AG09319 (cell line): ENCODE measurements at places on chromosomes 1 and 21.

- no peak for DNase-seq
These were observed 75.8 kb downstream of the PCBP3 start for GRCh38 chr21:45719177-45719802.

GRCh38 chr1:238648751-238649150 is 737.6 kb upstream of the CHRM3 start:
- no peak for DNase-seq

DNA sequence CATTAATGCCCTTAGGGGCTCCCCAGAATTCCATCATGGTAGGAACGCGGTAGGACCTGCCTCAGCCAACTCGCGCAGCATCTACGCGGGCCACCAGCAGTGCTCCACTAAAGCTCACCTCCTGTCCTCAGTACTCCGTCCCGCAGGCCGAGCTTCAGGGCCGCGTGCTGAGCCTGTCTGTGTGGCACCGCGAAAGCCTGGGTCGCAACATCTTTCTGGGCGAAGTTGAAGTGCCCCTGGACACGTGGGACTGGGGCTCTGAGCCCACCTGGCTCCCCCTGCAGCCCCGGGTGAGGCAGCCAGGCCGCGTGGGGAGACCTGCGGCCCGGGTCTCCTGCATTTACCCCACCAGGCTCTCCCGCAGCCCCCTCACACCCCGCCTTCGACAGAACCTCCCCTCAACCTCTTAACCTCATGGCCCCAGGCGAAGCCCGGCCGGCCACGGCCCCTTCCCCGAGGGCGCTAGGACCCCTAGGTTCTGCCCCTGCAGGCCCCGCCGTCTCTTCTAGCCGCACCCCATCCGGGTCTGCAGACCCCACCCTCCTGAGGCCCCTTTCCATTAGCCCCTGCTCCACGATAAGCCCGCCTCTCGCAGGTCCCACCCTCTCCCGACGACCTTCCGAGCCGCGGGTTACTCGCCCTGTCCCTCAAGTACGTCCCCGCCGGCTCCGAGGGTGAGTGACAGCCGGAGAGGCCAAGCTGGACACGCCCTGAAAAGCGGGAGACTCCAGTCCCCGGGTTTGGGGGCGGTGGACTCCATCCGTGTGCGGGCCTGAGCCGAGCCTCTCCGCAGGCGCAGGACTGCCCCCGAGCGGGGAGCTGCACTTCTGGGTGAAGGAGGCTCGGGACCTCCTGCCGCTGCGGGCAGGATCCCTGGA is 9.1 kb downstream of the SYTL1 start:
- no peak for DNase-seq

- no peak for DNase-seq
These were observed 9.5 kb downstream of the CD5L start for GRCh38 chr1:157831968-157832626.

DNA sequence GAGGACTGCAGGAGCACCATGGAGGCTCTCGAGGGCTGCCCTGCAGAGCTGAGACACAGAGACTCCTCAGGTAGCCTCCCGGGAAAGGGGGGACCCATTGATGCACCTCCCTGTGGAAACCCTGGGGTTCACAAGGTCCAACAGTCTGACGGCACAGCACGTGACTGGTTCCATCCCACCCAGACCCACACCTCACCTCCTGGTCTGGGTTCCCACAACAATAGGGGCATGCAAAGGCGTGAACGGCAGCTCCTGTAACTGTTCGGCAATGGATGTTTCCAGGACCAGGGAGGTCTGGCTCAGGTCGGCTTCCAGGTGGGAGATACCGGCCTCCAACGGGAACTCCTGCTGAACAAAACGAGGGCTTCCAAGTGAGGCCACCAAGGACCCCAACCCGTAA is 86.8 kb downstream of the NPHP4 start:
- DNase-seq = no peak

DNA sequence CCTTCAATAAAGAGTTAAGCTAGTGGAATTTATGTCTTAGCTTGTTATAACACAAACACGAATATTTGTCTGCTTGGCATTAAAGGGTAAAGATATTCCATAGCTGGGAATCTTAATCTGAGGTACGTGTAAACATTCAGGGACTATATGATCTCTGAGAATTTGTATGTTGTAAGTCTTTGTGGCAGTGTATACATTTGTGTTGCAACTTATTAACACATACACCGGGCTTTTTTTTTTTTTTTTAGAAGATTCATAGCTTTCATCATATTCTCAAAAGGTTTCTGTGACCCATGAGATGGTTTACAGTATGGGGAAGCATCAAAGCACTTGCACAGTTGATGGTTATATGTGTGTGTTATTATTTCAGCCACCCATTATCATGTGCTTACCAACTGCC is 3.0 kb downstream of the GGPS1 start:
- DNase-seq = no peak

DNA sequence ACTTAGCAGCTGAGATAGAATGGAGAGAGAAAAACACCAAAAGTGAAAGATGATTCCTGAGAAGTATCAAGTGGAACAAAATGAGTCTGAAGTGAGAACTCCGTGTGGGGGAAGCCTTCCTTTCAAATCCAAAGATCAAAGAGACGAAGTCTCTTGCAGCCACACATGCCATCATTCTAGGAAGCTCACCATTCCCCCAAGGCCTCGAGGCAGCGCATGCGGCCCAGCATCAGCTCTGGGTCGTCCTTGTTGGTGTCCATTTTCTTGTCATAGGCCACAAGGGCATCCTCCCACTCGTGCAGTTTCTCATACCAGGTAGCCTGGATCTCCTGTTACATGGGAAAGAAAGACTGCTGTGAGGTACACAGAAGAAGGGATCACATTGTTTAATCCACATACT is 32.2 kb upstream of the ANGPTL7 start:
- DNase-seq = no peak

DNA sequence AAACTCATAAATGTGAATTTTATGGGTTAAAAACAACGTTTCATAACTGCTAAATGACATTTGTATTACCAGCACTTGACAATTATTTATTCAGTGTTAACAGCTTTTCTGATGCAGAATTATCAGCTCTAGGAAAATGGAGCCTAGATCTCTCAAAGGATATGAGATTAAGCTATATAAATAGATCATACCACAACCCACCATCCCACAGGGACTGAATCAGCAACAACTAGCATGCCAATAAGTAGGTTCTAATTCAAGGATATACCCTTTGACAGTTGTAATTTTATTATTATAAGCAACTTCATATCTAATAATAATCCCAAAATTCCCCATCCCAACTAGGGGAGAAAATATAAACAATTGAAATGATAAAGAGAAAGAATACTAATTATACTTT is 275.4 kb upstream of the RGS18 start:
- no peak for DNase-seq

DNA sequence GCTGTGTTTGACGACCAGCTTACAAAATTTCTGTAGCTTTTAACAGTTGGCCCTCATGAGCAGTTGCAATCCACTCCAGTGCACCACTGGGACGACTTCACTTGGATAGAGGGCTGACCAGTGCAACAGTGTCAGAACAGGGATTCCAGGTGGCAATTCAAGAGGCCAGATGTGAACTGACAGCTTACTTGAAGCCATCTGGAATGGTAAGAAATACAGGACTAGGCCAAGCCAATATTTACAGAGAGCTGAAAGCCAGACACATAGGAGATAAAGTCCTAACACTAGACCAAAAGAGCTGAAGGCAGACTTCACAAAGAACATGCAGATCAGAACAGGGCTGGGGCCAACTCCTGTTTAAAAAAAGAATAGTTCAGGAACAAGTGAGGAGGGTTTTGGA is 93.5 kb upstream of the NFIA start:
- DNase-seq = no peak

- DNase-seq = no peak
These were observed 34.6 kb upstream of the TLR5 start for GRCh38 chr1:223177681-223178080.

DNA sequence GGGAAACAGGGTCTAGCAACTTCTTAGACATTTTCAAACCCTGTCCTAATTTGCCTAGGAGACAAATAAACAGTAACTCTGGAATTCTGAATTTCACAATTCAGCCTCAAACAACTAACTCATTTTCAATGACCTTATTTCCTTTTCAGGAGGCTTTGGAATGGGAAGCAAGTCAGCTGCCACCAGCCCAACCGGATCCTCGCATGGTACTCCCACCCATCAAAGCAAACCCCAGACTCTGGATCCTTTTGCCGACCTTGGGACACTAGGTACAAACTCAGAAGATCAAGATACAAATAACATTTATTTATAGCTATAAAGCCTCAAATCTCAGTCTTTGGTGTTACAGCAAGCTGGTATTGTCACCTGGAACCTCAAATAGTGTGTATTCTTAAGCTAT is 18.9 kb upstream of the LEPR start:
- DNase-seq = no peak

DNA sequence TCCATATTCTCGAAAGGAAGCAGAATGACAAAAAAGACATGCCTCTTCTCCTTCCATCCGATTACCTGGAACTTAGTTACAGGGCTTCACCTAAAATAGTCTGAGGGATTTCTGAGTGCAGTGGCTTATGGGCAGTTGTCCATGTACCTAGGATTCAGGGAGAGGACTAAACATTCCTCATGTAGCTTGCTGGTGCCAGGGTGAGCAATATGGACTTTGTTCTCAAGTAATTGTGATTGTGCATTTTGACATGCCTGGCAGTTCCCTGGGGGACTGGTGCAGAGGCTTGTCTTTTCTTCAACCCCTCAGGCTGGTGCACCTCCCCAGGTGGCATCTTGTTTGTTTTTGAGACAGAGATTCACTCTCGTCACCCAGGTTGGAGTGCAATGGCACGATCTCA is 6.1 kb upstream of the PSEN2 start:
- DNase-seq = no peak

DNA sequence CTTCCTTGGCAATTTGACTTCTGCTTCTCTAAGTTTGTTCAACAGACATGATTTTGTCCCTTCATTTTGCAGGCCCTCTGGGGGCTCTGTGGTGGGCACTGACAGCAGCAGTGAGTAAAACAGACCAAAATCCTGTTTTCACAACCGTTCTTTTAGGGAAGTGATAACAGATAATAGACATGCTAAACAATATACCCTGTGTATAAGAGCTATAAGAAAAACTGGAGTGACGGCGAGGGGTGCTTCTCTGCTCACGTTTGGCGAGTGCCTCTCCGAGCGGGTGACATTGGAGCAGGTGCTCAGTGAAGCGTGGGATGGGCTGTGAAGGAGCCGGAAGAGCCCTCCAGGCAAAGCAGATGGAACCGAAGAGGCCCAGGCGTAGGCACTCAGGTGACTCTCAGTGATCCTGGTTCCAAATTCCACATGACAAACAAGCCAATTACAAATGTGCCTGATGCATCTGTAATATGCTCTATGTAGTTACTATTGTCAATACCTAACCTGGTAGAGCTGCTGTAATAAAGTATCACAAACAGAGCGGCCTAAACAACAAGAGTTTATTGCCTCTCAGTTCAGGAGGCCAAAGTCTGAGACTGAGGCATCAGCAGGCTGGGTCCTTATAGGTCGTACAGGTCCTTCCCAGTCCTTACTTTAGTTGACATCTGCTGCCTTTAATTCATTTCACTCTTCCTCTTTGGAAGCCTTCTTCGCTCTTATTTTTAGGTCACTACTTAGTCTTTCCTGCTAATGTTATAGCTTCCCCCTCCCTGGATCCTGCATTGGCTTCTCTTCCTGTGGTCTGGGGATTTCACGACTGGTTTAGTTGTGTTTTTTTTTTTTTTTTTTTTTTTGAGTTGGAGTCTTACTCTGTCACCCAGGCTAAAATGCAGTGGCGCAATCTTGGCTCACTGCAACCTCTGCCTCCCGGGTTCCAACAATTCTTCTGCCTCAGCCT is 20.1 kb downstream of the OR2B11 start:
- no peak for DNase-seq

- DNase-seq = no peak
These were observed 3.4 kb upstream of the LEFTY2 start for GRCh38 chr1:225944387-225944786.

- DNase-seq = no peak
These were observed 125.1 kb downstream of the NFIA start for GRCh38 chr1:61207416-61207815.

GRCh38 chr1:8461351-8462110 is 143.6 kb downstream of the SLC45A1 start:
- no peak for DNase-seq

DNA sequence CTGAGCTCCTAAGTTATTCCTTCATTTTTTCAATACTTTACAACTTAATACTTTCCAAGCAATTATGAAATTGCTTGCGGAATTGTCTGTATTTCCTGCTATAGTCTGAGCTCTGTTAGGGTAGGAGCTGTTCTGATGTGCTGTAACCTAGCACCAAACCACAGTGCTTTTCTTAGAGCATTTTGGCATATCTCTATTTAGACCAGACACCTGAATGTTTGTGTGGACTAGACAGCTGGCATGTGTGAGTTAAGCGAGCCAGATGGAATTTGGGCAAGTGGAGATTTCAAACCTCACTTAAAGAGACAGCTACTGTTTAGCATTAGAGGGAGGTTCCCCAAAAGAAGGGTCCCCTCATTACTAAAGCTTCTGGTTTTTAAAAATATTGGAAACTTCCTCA is 106.1 kb downstream of the RWDD3 start:
- DNase-seq = no peak

GRCh38 chr1:70487910-70488665 is 77.0 kb downstream of the CTH start:
- DNase-seq = no peak

- no peak for DNase-seq
These were observed 23.9 kb upstream of the PTAFR start for GRCh38 chr1:28200234-28200873.

- no peak for DNase-seq
These were observed 12.1 kb downstream of the METTL18 start for GRCh38 chr1:169782596-169782995.

GRCh38 chr1:167233373-167233772 is 12.7 kb downstream of the POU2F1 start:
- DNase-seq = no peak
